ENCODE measurements at places on chromosomes 16 and 17.

GRCh38 chr17:1491443-1492248 lies 840 bp downstream of the MYO1C start:
- DNase-seq, result peak; percentile 54

- no peak for DNase-seq
Observed at GRCh38 chr16:82181461-82182185, 11.6 kb upstream of the MPHOSPH6 start.

DNA sequence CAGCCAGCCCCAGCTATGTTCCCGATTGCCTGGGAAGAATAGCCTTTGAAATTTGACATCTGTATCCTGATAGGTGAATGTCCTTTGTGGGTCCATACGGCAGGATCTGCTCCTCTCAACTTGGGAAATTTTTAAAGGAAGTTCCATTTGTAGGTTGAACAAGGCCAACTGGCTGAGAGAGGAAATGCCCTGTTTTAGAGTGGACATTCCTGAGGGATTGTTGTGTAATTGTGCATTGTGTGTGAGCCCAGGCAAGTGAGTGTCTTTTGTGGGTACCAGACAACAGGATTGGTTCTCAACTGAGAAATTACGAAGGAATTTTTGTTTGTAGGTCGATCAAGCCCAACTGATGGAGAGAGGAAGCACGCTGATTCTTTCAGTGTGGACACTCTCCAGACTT lies 2.6 kb upstream of the CPHXL2 start:
- peak; percentile 16 for DNase-seq

DNA sequence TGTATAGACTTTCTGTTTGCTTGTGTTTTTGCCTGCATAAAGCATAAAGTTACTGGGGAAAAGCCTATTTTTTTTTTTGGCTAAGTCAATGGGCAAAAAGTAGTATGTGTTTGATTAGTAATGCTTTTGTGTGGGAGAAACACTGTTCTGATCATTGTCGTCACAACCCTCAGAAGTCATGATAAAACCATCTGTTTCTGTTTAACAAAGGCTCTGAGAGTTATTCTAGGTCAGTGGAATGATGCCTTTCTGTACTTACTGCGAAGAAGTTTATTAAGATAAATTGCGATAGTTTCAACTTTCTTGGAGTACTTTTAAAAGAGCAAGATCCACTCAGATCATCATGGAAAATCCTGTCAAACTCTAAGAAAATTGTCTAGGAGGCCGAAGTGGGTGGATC lies 80.9 kb downstream of the PRKCA start:
- DNase-seq, result peak; percentile 95

- DNase-seq, result no peak
Observed at GRCh38 chr16:31182391-31182790, 2.5 kb downstream of the FUS start.

GRCh38 chr17:40878044-40878443 lies 7.0 kb downstream of the KRT20 start:
- no peak for DNase-seq

Measured in AG10803 (cell line).